ENCODE measurements at places on chromosomes 3 and 15.

- no peak for DNase-seq
These were observed 19.3 kb downstream of the MBNL1 start for GRCh38 chr3:152287898-152288576.

GRCh38 chr3:7444886-7445285 is 584.0 kb downstream of the GRM7 start:
- DNase-seq = no peak

GRCh38 chr3:107973961-107974360 is 116.9 kb downstream of the CD47 start:
- DNase-seq = no peak

GRCh38 chr3:82581350-82581749 is 819.9 kb upstream of the GBE1 start:
- no peak for DNase-seq

DNA sequence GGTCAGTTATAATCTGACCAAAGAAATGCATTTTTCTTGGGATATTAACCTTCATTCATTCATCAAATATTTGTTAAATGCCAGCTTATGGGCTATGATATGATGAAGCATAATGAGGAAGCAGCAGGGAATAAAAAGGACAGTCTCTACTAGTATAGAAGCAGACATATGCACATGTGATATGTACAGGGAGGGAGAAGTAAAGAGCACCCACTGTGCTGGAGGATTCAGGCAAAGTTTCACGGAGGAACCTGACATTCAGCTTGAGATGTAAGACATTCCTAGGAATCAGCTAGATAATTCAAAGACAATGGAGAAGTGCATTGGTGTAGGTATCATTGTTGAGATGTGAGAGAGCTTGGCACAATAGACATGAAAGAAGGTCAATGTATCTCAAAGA is 450.7 kb downstream of the LPP start:
- DNase-seq = no peak

- no peak for DNase-seq
These were observed 38.9 kb upstream of the CLRN1 start for GRCh38 chr3:151011427-151011826.

DNA sequence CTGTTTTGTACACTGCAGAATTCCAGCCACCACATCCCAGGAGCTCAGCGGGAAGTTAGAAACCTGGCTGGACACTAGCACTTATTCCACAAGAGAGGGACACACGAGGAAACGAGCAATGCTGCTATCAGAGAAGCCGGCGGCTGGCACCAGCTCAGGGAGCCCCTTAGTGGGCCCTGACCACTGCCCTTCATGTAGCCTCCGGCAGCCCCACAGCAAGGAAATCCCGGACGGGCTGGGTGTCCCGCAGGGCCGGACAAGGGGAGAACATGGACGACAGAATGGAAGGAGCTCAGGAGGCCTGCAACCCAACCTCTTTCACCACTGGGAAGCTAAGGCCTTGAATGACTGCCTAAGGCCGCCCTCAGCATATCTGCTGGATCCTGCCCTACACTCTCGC is 32.5 kb downstream of the RBPMS2 start:
- DNase-seq = no peak

DNA sequence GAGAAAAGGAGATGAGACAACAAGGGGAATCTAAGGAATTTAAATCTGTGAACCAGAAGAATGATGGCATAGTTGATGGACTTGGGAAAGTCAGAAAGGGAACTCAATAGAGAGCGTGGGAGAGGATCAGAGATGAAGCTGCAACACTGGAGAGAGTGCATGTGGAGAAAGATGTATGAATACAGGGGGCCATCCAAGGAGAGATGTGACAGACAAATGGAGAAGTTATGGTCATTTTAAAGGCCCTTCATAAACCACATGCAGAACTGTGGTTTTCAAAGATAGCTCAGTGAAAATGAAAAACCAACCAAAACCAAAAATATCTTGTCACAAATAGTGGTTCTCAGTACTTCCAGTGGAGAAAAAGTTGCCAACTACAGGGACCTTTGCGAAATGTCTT is 265.2 kb downstream of the SUCLG2 start:
- no peak for DNase-seq

DNA sequence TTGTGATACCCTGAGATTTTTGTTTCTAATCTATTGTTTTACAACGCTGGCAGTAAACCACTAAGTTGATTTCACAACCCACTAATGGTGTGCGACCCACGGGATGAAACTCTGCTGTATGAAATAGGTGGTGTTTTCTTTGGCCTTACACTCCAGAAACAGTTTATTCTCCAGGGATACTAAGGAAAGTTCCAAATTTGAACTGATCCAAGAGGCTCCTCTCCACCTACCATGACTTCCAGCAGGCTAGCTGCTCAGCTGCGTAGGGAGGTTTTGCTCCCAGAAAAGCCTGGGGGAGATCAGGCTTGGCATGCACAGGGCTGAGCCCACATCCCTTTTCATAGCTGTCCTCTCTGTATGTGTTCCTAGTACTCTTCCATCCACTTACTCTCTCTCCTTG is 71.5 kb downstream of the FAM174B start:
- DNase-seq = no peak

DNA sequence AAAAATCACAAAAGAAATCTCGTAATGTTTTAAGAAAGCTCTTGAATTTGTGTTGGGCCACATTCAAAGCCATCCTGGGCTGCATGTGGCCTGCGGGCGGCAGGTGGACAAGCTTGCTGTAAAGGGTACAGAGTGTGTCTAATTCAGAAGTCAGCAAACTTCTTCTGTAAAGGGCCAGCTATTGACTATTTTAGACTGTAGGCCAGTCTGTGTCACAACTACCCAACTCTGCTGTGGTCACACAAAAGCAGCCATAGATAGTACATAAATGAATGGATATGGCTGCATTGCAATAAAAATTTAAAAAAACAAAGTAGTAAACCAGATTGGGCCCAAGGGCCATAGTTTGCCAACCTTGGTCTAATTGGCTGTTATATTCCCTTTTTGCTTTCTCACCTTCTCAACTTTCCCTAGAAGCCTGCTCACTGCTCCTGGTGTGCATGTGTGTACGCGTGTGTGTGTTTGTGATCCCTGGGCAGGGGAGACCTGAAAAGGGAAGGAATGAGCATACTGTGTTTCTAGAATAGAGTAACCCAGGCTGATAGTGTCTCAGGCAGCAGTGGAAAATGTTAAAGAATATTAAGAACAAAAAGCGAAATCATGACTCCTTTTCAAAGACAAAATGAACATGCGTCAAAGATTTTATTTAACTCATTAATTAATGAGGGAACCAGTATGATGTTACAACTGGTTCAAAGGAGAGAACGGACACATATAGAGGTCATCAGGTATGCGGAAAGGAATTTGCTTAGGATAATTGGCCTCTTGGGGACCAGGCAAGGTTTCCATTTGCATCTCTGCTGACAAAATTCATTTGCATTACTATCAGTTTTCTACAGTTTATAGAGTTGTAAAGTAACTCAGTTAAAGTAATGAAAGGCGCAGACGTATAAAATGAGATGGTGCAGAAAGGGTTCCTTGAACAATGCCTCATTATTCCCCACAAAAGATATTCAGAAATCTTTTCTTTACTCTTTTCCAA is 248.0 kb downstream of the THSD4 start:
- DNase-seq = no peak

DNA sequence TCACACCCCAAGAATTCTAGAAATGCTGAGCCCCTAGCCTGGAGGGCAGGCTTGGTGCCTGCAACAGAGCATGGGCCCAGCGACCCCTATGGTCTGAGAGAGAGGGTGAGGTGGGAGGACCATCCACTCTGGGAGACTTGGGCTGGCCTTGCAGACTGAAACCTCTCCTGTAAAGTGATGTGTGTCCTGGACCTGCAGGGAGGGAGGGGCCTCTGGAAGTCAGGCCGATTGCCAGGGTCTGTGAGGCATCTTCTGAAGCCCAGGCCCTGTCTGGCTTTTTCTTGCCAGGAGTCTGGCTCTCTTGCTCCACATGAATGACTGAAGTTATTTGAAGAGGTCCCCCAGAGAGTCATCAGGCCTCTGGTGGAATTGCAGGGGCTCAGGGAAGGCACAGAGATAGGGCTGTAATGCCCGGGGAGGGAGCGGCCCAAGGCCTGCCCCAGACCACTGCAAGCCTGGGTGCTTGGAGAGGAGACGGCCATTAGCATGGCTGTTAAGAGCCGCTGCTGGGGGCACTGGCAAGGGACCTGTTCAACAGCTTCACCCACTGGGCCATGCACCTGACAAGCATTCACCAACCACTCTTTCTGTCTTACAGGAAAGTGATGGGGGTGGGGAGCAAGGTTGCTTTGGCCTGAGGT is 56.0 kb upstream of the CHRNA7 start:
- no peak for DNase-seq
